Epithelial cell of esophagus (primary cell): ENCODE measurements at places on chromosomes 11 and 22.

DNA sequence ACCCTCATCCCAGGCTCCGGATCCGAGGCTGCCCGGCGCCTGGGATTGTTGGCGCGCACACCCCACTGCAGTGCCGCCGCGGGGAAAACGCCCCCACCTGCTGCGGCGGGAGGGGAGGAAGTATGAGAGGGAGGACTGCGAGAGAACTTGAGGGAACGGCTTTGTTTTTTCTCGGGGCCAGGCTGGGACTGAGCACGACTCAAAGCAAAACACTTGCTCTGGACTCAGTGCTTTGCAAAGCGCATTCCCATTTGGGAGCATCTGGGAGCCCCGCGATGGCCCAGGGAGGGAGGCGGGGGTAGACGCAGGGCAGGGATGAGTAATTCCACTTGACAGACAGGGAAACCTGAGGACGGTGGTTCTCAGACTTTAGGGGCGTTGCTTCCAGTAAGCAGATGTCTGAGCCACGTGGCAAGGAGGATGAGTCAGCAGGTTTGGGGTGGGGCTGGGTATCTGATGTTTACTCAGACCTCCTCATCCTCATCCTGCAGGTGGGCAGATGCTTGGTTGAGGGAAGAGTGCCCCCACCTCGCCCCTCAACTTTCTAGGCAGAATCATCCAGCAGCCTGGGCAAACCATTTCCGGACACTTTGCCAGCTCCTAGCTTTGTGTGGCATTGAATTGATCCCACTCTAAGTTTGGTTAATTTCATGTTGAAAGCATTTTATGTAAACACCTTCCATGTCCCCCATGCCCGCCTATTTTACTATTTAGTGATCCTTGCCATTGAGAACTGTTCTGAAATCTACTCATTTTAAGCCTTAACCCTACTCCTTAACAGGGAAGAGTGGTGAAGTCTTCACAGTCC is 1.5 kb downstream of the MIAT start:
- DNase-seq: peak; percentile 97

DNA sequence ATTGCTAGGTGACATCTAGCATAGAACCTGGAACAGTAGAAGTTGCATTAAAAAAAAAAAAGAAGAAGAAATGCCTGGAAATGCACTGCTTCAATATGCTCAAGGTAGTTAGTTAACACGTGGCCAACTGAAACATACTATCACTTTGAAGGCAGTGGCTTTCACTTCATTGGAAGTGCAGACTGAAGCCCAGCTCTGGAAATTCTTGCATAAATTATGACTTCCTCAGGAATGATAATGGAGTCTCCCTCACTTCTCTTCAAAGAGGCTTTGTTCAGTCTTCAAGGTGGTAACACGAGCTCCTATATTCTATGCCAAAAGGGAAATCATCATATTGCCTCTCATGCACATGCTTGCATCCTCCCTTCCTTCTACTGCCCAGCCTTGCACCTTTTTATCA is 715.9 kb upstream of the API5 start:
- no peak for DNase-seq

- DNase-seq: no peak
Measured at GRCh38 chr11:100761841-100762240, 74.8 kb downstream of the ARHGAP42 start.

GRCh38 chr11:58564231-58564630 is 11.4 kb downstream of the LPXN start:
- no peak for DNase-seq

DNA sequence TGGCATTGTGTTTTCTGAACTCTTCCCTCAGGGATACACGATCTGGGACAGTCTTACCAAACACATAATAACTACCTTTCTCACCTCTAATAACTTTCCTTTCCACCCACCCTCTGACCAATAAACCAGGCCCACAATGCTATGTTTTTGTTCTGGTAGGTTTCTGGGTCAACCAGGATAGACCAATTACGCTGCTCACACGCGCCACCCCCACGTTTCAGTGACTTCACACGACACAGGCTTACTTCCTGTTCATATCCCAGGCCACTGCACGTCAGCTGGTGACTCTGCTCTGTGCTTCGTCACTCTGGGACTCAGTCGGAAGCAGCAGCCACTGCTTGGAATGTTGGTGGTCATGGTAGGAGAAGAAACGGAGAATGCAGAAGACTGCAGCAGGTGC is 2.5 kb downstream of the KRTAP5-4 start:
- DNase-seq: no peak

- peak; percentile 71 for DNase-seq
Measured at GRCh38 chr11:57942808-57943207, 80.9 kb upstream of the OR9Q1 start.

DNA sequence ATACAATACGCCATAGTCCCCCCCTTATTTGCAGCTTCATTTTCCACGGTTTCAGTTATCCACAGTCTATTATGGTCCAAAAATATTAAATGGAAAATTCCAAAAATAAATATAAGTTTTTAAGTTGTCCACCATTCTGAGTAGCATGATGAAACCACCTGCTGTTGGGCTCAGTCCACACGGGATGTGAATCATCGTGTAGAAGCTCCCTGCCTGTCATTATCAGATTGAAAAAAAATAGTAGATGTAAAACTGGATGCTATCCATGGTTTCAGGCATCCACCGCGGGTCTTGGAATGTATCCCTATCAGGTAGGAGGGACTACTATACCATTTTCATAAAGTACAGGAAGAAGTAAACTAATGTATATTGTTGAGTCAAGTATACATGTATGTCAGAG is 127.4 kb downstream of the TTC17 start:
- DNase-seq: no peak

GRCh38 chr22:49372530-49373288 is 455.0 kb downstream of the BRD1 start:
- no peak for DNase-seq

DNA sequence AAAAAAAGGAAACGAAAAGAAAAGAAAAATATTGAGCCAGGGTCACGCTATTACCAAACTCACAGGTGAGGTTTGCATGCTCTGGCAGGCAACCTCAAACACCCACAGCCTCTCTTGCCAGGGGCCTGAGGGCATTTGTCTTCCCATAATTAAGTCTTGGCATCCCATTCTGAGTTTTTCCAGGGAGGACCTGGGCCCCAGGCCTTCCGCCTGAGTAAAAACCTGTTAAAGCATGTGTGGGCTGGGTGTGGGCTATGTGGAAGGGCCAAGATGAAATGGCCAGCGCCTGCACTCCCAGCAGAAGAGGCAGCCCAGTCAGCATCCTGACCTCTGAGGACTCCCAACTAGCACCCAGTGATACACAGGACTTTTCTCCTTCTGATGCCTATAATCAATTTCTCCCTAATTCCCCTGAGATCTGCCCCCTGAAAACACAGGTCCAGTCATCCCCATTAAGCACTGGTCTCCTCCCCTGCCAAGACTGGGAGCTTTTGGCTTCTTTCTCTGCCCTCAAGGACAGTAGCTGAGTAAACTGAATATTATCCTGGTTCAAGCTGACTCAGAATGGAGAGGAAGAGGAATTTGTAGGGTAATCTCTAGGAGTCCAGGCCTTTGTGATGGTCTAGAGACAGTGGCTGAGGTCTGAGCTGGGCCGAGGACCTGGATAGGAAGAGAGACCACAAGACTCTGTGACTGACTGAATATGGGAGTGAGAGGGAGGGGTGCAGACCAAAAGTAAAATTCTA is 35.6 kb upstream of the ACER3 start:
- DNase-seq: peak; percentile 98

DNA sequence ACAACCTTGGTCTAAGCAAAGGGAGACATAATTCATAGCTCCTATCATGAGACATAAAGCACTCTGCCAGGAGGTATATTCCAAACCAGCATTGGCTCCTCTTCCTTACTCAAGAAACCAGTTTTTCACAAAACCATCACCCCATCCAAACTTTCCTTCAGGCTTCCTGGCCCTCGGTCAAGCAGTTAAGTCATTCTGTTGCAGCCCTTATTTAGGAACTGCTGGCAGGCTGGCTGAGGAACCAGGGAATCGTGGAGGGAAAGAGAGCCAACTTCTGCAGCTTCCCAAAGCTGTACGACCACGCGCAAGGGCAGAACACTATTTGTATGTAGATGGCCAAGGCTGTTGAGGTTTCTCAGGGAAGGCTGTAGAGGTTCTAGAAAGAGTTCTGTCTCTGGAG is 680 bp downstream of the IFT46 start:
- peak; percentile 14 for DNase-seq

GRCh38 chr22:17845790-17846189 is 71.5 kb upstream of the BID start:
- DNase-seq: no peak

- no peak for DNase-seq
Measured at GRCh38 chr22:44995105-44995514, 14.7 kb downstream of the PHF21B start.

DNA sequence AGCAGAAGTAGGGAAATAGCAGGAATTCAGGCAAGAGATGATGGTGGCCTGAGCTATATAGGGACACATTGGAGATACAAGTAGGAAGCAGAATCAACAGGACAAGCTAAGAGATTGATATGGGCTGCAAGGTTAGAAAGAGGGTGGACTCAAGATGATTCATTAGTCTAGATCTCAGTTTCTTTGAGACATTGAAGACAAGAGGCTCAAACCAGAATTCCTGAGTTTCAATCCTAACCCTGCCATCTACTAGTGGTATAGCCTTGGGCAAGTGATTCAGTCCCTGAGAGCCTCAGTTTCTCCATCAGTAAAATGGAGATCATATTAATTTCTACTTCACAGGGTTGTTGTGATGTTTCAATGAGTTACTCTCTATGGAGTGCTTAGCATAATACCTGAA is 53.1 kb upstream of the NAV2 start:
- no peak for DNase-seq

- no peak for DNase-seq
Measured at GRCh38 chr22:44491269-44492035, 6.6 kb downstream of the RTL6 start.

GRCh38 chr11:112863305-112863704 is 97.9 kb upstream of the NCAM1 start:
- no peak for DNase-seq

GRCh38 chr11:125268611-125269010 is 104.1 kb downstream of the PKNOX2 start:
- DNase-seq: no peak

DNA sequence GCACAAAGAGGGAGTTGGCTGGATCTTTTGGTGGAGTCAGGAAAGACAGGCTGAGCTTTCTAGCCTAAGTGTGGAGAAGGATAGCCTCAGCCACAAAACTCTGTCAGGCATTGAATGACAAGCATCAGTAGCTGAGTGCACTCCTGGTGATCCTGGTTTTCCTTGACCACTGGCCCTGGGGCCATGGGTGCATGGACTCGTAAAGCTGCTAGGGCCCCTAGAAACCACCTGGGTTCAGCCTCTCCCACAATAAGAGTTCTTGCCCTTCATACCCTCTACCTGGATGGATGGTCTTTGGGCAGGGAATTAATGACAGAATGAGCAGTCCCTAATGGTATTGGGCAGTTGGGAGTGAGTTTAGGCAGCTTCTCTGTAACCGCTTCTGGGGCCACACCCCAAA is 22.9 kb downstream of the TUB start:
- no peak for DNase-seq

- DNase-seq: peak; percentile 26
Measured at GRCh38 chr11:13262096-13262495, 15.5 kb upstream of the BMAL1 start.

DNA sequence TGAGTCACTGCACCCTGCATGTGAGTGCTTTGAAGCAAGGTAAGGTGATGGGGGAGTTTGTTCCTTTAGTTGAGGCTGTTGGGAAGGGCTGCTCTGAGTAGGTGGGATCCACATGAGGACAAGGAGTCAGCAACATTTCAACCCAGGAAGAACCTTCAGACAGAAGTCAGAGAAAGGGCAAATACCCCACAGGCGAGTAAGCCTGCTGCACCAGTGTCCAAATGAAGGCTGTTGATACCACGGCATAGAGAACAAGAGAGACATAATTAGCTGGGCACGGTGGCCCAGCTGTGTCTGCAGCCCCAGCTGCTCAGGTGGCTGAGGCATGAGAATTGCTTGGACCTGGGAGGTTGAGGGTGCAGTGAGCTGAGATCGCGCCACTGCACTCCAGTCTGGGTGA is 54.3 kb upstream of the CLMP start:
- DNase-seq: no peak

DNA sequence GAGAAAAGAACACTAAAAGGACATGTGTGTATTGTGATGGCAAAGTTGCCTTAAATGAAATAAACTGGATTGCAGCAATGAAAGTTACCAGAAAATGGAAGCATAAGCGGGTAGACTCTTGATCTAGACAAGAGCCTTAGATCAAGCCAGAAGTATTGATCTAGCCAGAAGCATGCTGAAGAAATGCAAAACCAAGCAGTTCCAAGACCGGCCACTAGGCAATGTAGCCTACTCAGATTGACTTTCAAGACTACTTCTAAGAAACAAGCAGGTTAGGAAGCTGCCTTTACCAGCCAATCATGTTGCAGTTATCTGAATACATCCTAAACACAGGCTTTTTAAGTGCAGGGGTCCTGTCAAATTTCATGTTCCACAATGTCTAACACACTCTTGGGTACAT is 54.6 kb downstream of the KCNA4 start:
- peak; percentile 10 for DNase-seq

DNA sequence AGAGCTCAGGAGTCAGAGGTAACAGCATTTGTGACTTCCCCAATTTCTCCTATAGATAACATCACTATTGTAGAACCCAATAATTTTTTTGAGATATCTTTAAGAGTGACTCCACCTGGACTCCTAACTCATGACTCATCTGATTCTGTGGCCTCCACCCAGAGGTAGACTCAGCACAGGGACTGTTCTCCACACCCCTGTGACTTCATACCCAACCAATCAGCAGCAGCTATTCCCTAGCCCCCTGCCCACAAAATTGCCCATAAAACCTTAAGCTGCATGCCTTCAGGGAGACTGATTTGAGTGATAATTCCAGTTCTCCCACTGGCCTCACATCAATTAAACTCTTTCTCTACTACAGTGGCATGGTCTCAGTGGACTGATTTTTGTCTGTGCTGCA is 475.4 kb upstream of the FAT3 start:
- DNase-seq: peak; percentile 27

- DNase-seq: no peak
Measured at GRCh38 chr22:44906999-44907644, 102.7 kb downstream of the PHF21B start.

- no peak for DNase-seq
Measured at GRCh38 chr11:34948696-34949095, 32.3 kb downstream of the PDHX start.

DNA sequence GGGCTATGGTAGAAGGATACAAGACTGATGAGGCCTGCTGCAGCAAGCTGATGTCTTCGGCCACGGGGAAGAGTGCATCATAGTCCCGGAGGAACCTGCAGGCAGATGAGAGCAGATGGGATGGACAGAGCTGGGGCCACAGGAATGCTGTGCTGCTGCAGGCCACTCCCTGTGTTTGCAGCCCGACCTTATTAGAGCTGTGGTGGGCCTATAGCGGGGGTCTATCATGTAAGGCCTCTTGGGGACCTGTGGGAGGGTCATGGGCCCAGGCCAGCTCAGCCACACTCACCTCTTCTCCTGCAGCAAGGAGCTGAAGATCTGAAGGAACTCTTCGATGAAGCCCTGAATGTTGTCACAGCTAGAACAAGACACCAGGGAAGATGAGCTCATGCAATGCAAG is 31.9 kb downstream of the ASCC2 start:
- no peak for DNase-seq

DNA sequence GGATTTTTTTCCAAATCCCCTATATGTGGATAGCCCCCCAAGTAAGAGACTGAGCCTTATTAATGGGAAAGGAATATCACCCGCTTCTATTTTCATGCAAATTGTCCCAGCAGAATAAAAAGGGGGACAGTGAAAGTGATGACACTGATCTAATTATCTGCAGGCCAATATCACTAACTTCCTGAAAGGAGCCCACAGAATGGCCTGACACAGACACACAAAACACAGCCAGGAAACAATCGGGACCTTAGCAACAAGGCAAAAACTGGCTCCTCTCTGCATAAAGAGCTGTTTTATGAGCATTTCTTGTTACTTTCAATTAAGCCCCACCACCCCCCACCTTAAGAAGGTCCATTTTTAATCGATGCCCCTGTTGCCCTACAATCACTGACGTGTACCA is 54.3 kb upstream of the FAM181B start:
- DNase-seq: no peak
